ENCODE measurements at places on chromosomes 7 and 10.

- peak; percentile 83 for DNase-seq
Measured at GRCh38 chr10:89458291-89458690, 43.9 kb downstream of the IFIT5 start.

DNA sequence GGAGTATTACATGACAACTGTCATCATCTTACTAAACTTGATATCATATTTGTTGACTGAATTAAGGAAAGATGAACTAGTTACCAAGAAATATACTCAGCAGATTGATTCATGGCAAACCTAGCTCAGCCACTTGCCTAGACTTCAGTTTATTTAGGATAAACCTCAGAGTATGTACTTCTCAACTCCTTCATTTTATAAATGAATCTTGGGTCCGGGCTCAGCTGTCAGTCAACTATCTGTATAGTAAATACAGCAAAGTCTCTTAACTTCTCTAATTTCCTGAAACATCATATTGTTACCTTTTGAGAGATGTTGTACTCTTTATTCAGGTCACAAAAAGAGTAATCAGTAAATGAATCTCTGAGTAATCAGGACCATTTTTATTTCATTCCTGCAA is 211.0 kb upstream of the KLF14 start:
- no peak for DNase-seq

DNA sequence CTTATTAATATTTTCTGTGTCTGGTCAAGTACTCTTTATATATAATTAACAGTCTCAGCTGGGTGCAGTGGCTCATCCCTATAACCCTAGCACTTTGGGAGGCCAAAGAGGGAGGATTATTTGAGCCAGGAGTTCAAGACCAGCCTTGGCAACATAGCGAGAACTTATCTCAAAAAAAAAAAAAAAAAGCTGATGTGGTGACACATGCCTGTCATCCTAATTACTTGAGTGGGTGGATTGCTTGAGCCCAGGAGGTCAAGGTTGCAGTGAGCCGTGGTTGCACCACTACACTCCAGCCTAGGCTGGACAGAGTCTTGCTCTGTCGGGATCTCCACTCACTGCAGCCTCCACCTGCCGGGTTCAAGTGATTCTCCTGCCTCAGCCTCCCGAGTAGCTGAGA is 6.7 kb upstream of the ELOVL3 start:
- no peak for DNase-seq

DNA sequence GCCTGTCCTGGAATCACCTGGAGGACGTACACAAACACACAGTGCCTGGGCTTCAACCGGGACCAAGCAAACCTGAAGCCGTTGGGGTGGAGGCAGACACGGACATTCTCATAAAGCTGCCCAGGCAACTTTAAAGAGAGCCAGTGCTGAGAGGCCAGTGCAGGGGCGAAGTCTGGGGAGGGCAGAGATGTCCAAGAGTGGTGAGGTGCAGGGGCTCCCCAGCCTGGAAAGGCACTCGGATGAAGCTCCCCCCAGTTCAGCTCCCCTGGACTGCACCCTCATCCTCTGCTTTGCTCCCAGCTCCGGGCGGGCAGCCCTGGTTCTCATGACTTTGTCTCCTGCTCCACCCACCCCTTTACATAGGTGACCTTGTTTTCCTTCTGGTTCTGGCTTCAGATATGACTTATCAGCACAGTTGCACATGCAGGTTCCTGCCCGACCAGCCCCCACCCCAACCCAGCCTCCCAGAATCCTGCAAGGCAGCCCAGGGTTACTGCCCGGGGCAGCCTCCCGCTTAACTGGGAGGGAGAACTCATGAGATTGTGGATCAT is 60.8 kb upstream of the EEPD1 start:
- DNase-seq = no peak

- peak; percentile 67 for DNase-seq
Measured at GRCh38 chr10:43598446-43598845, 7.8 kb upstream of the ZNF485 start.

GRCh38 chr7:1557006-1557405 is 1.0 kb upstream of the TMEM184A start:
- DNase-seq = no peak
